ENCODE measurements at places on chromosomes 12 and 14.

GRCh38 chr14:105069871-105070759 lies 4.9 kb upstream of the GPR132 start:
- no peak for DNase-seq

- no peak for DNase-seq
These were observed 988.3 kb downstream of the VRK1 start for GRCh38 chr14:97785495-97785894.

DNA sequence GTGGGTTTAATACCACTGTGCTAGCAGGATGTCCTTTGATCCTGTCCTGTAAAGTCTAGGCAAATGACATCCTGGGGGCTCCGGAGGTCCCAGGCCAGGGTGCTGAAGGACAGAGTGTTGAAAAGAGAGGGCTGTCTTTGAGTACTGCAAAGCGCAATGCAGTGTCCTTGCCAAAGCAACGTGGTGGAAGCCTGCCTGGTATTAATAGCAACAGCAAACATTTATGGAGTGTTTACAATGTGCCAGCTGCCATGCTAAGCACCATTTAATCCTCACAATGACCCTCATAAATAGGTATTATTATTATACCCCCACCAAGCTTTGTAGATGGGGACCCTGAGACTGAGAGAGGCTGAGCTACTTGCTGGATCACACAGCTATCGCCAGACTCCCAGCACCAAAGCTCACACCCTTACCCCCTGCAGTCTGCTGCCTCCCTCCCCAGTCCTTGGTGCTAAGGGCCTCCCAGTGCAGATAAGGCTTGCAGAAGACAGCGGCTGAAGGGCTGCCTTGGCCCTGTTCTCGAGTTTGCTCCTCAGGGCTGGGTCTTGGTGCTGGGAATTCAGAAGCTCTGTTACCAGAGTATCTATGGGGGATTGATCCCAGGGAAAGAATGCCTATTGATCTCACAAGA lies 427.7 kb downstream of the FUT8 start:
- DNase-seq = no peak

DNA sequence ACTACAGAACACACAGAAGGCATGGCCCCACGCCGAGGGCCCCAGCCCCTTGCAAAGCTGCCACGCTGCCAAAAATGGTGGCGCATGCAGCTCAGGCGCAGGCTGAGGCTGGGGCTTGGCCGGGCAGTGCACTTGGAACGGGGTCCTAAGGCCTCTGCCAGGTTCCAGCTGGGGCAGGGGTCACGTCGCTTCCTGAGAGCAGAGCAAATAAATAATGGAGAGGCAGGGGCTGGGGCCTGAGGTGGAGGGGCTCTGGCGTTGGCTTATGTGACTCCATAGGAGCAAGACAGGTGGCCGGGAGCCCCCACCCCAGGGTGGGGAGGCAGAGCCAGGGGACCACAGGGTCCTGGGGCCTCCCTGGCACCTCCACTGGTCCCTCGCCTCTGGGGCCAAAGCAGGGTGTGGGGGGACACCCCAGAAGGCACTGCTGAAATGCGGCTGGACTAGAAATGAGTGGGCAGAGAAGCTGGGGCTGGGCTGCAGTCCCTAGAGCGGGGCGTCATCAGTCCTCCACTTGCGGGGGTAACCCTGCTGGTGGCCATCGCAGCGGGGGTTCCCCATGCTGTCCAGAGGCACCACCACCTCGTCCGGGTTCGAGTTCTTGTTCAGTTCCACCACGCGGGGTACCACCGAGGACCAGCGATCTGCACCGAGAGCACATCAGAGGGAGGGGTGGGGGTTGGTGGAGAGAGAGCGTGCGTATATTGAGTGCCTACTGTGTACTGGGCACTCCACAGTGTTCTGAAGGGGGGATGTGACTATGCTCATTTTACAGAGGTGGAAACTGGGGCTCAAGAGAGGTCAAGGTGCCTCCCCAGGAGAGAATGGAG lies 49.8 kb downstream of the TRPV4 start:
- DNase-seq = no peak

DNA sequence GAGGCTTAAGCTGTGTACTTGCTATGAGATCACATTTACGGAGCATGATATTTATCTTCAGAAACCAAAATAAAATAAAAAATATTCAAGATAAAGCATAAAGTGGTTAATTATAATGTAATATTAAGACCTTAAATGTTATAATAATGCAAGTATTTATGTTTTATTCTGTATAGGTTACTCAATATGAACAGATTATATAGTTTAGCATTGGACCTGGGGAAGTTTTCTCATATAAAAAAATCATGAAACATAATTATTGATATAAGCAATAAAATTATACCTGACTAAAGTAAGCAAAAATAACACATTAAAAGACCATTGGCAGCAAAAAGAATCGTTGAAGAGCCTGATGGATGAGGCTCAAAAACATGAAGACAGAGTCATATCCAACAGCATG lies 516.2 kb downstream of the SLC16A7 start:
- DNase-seq = no peak

DNA sequence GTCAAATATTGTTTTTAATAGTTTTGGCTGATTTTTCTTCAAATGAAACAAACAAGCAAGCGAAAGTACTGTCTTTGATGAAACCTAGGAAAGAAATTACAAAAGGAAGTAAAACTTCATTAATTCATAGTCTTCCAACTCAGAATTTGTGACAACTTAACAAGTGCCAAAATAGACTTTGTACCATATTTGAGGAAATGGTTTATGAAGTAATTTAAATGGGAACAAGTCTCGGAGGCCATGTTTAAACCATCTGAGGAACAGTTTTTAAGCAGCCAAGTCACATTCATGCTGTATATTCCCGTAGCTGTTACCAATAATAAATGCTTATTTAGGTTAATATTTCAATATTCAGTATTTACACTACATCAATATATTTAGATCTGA lies 745 bp upstream of the ARHGDIB start:
- DNase-seq = no peak

GRCh38 chr14:28754209-28754985 lies 12.2 kb upstream of the FOXG1 start:
- DNase-seq = peak; percentile 23

DNA sequence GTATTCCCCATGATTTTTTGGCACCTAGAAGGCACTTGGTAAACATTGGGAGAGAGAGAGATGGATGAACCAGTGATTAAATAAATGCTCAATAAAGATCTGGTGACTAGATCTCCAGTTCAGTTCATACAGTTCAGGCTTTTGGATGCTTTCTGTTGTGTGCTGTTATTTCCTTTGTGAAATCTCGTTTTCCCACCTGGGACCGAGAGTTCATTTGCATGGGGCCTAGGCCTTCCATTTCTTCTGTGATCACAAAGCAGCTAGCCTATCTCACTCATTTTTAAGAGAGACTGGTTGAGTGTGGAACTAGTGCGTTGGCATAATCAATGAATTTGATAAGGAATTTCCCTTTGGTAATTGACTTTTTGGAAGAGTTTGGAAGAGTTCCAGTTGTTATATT lies 104.0 kb downstream of the VRK1 start:
- DNase-seq = no peak

- no peak for DNase-seq
These were observed 129.6 kb upstream of the IGF1 start for GRCh38 chr12:102609996-102610395.

DNA sequence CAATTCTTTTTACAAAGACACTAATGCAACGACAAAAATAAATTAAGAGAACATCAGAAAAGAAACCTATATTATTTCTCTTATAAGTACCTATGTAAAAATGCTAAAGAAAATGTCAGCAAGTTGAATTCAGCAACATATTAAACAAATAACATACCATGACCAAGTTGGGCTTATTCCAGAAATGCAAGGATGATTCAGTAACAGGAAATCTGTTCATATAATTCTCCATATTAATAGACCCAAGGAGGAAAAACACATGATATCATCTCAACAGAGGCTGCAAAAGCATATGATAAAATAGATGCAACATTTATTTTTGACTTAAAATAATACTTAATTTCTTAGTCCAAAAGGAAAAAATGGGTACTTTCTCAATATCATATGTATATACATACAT lies 25.1 kb upstream of the GPHB5 start:
- no peak for DNase-seq

DNA sequence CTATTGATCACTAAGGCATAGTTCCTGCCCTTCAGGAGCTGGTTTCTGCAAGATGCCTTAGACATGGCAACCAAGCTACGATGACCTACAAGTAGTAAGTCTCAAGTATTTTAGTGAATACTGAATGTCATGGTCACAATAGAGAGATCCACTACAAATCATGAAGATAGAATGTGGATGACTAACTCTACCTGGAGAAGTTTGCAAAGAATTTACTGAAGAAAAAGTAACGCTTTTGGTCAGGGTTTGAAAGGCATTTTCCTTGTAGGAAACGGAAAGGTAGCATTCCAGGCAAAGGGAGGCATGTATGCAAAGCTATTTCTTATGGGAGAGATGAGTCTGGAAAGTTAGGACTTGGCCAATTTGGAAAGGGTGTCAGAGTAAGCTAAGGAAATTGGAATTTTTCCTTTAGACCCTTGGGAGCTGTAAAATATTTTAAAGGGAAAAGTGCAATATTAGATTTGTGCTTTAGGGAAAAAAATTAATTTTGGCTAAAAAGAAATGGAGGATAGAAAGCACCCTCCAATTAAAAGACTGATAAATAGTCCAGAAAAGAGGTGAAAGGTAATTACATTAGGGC lies 377.5 kb downstream of the EGLN3 start:
- no peak for DNase-seq

GRCh38 chr14:76236172-76237130 lies 84.7 kb downstream of the GPATCH2L start:
- no peak for DNase-seq

DNA sequence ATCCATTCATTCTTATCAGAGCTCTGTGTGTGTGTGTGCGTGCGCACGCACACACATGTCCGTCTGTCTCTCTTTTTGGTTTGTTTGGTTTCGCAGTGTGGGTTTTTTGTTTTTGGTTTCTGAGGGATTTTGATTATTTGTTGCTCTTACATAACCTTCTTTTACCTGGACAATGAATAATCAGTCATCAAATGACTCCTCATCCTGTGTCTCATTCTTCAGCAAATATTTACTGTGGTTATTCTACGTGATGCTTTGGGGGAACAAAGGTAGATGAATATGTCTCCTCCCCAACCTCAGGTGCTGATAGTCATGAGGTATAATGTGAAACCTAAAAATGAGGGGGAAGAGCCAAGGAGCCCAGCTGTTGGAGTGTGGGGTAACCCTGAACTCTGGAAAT lies 92.4 kb downstream of the SAMD4A start:
- no peak for DNase-seq

DNA sequence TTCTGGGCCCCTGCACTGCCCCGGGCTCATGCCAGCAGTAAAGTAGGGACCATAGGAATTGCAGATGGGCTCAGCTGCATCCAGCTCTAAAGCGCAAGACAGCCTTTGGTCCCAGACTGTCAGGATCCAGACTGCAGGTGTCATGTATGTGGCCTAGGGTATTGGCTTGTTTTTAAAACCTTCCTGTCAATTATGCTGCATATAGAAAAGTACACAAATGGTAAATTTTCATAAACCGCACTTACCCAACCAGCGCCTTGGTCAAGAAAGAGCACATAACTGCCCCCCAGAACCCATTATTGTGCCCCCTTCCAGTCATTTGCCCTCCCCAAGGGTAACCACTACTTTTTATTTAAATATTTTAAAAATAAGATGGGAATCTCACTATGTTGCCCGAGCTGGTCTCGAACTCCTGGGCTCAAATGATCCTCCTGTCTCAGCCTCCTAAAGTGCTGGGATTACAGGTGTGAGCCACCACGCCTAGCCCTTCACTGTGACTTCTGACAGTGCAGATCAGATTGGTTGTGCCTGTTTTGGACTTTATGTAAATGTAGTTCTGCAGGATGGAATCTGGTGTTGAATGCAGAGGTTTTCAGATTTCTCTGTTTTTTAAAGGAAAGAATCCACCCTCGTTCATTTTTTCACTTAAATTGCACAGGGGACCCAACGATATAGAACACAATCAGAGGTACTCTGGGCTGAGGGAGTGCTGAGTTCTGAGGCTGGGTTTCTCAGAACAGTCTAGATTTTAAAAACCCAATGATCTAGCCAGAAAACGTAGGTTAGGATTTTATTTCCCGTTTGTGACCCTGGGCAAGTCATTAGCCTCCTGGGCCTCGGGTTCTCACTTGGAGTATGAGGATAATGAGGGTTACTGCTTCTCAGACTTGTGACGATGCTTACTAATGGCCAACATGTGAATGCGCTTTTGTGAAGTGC lies 6.7 kb downstream of the NR4A1 start:
- DNase-seq = no peak

DNA sequence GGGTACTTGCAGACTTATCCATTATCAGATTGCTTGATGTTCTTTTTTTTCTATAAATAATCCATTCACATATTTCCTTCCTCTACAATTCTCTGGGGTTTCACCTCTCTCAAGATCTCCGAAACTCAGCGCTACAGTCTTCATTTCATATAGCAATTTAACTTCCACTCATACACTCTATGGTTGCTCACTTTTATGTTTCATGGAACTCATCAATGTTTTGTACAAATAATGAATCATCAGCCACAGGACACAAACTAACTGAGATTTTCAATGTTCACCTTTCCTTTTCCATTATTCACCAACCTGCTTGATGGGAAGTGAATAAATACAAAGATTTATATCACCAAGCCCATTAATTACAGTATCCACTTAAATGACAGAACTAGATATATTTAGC lies 534.7 kb downstream of the LRFN5 start:
- DNase-seq = no peak

DNA sequence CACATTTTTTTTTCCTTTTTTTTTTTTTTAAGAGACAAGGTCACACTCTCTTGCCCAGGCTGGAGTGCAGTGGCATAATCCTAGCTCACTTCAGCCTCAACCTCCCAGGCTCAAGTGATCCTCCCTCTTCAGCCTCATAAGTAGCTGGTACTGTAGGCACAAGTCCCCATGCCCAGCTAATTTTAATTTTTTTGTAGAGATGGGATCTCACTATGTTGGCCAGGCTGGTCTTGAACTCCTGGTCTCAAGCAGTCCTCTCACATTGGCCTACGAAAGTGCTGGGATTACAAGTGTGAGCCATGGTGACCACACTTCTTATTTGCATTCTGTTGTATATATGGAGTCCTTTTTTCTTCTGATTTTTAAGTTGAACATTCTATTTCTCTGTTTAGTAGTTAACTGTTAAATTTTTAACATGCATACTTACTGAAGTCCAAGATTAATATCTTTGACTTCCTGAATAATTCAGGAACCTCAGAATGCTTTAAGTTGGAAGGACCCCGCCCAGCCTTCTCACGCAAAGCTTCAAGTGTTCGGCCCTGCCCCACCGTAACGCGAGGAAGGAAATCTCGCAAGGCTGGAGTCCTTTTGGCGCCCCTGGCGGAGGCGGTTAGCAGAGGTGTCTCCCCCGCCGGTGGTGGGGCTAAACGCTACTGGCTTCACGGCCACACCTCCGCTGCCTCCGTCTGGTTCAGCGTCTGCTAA lies 21.6 kb downstream of the SPATS2 start:
- DNase-seq = no peak

DNA sequence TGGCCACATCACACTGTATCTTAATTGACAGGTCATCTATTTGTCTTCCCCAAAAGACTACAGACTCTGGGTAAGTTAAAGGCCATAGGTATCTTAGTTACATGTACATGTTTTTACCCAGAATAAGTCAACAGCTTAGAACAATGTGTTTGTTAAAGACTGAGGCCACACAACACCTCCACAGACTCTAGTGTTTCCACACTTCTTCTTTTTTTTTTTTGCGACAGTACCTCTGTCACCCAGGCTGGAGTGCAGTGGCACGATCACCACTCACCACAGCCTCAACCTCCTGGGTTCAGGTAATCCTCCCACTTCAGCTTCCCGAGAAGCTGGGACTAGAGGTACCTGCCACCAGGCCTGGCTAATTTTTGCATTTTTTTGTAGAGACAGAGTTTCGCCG lies 1.3 kb downstream of the GPN3 start:
- no peak for DNase-seq
